Activated naive CD8-positive, alpha-beta T cell treated with anti-CD3 and anti-CD28 coated beads for 36 hours (primary cell): ENCODE measurements at places on chromosomes 6 and 20.

GRCh38 chr20:48761023-48761785 is 66.6 kb downstream of the PREX1 start:
- peak; percentile 51 for DNase-seq

GRCh38 chr6:5599127-5599526 is 337.8 kb downstream of the FARS2 start:
- no peak for DNase-seq

- no peak for DNase-seq
Observed at GRCh38 chr20:10132387-10132786, 86.2 kb upstream of the SNAP25 start.

GRCh38 chr20:34052414-34052813 is 58.7 kb downstream of the RALY start:
- no peak for DNase-seq

- DNase-seq, result no peak
Observed at GRCh38 chr6:82646231-82646615, 282.6 kb downstream of the TPBG start.

GRCh38 chr6:163866192-163866591 is 451.7 kb downstream of the QKI start:
- DNase-seq, result no peak

GRCh38 chr6:44217332-44218143 is 812 bp downstream of the MYMX start:
- no peak for DNase-seq

DNA sequence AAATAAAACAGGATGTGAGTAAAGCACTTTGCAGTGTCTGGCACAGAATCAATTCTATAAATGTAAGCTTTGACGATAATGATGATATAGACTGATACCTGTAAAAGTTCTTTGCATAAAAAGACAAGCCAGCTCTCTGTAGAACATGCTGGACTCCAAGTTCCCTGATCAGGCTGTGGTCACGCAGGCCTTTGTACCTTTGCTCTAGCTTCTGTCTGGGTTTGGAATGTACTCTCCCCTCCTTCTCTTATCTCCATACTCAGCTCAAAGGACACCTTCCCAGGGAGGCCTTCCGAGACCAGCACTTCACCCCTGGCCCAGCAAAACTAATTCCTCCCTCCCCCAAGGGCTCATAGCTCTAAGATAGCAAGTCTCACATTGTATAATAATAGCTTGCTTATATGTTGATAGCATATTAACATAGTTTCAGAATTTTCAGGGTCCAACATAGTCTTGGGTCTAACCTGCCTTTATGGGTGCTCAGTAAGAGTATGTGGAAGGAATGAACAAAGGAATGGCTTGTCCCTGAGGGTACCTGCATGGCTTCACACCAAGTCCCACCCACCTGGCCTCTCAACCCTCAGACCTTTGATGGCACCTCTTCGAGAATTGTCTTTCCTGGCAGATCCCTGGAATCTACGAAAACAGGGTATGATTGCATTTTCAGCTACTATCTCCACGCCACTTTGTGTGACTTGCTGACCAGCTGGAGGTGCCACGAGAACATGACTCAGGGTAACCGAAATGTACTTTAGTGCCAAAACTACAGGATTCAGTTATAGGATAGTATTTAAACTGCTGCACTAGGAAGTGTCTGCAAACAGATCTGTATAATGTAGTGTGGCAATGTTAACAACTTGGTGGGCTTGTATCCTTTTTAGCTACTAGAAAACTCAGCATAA is 41.7 kb upstream of the PIM1 start:
- DNase-seq, result no peak

GRCh38 chr20:17530716-17531664 is at the start of gene BFSP1:
BFSP1 (minus strand) TSS chr20:17531379; CDS start chr20:17531329, 50 bp downstream.
- DNase-seq, result peak; percentile 62

GRCh38 chr6:98672681-98673475 is 161.5 kb upstream of the POU3F2 start:
- DNase-seq, result no peak

- peak; percentile 32 for DNase-seq
Observed at GRCh38 chr6:72748759-72749158, 126.9 kb downstream of the KCNQ5 start.

DNA sequence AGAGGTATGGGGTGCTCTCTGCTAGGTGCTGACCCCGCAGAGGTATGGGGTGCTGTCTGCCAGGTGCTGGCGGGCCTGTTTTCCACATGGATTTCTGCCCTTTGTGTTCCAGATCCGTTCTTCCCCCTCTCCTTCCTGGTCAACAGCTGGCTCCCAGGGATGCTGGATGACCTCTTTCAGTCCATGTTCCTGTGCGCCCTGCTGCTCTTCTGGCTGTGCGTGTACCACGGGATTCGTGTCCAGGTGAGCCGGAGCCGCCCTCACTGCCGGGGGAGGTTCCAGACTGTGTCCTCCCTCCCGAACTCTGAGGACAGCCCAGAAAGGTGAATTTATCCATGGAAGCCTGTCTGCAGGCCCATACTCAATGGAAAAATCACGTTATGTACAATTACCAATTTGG is 36.3 kb downstream of the DYNLT1 start:
- no peak for DNase-seq

DNA sequence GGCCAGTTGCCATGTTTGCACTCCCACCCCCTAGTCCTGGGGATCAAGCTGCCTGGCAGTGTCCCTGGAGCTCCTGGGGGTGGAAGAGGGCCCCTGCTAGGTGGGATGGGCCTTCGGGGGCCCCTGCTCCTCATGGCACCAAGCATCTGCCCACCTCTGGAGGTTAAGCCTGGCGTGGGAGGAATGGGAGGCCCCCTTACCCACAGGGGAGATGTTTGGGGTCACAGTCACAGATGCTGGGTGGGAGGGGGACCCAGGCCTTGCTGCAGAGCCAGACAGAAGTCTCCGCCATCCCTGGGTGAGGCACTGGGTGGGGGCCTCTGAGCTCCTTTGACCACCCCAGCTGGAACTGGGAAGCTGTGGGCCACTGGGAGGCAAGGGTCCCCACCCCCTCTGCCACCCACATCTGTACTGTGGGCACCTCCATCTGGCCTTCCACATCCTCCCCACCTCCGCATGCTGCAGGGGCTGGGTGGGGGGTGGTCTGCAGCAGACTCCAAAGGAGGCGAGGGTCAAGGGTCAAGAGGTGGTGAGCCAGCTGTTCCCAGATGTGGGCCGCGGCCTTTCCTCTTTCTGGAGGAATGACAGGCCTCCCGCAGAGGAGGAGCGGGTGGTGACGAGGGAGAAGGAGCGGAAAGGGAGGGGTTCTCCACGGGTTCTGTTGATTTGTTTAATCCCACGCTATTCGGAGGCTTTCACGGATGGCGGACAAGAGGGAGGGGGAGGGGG is 41.5 kb downstream of the YTHDF1 start:
- no peak for DNase-seq

DNA sequence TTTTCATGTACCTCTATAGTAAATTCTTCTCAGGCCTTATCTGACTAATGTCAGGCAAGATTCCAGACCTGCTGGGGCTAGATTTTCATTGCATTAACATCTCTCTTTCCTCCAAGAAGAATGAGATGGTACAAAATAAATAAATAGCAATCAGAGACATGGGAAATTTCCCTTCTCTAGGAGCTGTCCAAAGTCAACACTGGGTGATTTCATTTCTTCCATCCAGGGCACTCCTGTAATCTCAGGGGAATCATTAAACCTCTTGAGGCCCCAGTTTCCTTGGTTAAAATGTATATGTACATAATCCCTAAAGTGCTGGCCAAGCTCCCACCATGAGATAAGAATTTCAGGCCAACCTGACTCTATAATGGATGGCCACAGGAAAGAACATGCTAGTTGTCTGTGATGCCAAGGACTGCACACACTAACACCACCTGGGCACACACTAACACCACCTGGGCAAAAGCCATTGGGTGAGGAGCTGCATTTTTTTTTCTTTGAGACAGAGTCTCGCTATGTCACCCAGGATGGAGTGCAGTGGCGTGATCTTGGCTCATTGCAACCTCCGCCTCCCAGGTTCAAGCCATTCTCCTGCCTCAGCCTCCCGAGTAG is 912 bp downstream of the IL17F start:
- no peak for DNase-seq

GRCh38 chr6:139758209-139758611 is 383.8 kb upstream of the CITED2 start:
- no peak for DNase-seq

DNA sequence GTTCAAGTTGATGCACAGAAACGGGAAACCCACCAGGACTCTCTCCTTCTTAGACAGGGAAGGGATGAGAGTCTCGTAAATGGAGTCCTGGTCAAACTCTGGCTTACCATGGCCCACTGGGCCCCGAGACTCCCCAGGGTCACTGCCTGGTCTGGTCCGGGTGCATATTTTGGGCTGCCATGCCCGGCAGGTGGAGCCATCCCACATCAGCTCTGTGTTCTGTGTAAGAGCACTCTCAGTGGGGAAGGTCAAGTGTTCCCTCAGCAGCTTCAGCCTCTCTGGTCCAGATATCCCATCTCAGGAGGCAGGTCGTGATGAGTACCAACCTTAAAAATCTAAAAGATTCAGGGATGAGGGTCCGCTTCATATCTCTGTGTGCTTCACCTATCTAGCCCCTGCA is 138.8 kb downstream of the EDN3 start:
- no peak for DNase-seq

GRCh38 chr6:88403486-88403885 is 237.3 kb upstream of the CNR1 start:
- DNase-seq, result no peak

- DNase-seq, result no peak
Observed at GRCh38 chr6:51098791-51099190, 280.1 kb downstream of the TFAP2B start.

DNA sequence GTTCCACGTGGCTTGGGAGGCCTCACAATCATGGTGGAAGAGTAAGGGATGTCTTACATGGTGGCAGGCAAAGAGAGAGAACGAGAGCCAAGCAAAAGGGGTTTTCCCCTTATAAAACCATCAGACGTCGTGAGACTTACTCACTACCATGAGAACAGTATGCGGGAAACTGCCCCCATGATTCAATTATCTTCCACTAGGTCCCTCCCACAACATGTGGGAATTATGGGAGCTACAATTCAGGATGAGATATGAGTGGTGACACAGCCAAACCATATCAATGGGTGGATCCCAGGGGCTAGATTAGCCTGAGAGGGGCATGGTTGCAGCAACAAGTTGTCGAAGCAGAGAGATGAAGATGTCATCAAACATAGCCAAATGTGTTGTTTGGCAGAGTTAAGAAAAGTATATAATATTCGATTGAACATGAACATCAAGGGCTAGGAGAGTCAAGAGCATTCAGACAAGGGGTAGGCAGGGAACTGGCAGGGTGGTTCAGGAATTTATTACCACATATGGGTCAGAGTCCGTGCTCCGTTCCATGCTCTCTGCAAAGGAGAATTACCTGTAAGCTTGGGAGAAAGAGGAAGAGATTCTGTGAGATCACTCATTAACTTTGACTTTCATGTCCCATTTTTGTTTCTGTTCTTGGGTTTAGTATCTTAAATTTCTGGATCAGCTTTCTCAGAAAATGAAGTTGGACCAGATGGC is 98.8 kb downstream of the CCDC170 start:
- no peak for DNase-seq

- DNase-seq, result no peak
Observed at GRCh38 chr6:159090530-159091480, 46.0 kb upstream of the TAGAP start.

GRCh38 chr6:42708096-42708495 is 14.3 kb downstream of the PRPH2 start:
- no peak for DNase-seq

DNA sequence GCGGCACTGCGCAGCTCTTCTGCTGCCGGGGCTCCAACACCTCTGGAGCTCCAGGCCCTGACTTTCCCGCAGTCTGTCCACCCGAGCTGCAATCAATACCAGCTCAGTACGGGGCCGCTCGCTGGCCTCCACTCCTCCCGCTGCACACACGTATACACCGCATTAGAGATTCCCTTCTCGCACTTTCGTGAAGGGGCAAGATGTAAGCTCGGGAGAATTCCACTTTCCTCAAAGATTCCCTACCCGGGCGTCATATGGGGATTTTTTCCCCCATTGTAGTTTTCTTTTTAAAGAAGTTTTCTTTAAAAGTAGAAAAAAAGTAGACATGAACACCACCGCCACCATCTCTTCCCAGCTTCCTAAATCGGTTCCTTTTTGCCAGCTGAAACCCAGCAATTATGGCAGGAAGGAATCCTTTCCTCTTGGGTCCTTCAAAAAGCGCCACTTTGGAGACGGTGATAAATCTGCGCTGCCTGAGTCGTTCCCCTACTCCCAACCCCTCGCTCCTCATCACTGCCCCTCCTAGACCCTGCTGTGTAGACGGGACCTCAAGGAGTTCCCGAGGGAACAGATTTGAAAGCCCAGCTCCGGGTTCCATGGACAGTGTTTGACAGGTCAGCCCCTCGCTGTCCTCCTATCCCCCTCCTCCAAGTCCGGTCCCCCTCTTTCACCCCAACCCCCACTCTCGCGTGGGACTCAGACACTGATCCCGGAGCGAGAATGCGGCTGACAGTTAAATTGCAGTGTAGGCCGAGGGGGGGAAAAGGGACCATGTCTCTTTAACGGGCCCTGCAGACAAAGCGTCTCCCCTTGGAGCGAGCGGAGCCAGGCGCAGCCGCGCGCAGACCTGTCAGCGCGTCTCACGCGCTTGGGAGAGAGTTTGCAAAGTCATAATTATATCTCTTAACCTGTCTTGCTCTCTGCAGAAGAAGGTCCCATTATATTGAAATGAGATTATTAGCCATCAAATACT is 39.5 kb downstream of the NCR2 start:
- peak; percentile 5 for DNase-seq
